ENCODE measurements at places on chromosomes 3 and 15. TPM values are rescaled to one million over a fixed set of nuclear protein-coding genes. Genes with fewer than 3 reads are reported as not detected.

DNA sequence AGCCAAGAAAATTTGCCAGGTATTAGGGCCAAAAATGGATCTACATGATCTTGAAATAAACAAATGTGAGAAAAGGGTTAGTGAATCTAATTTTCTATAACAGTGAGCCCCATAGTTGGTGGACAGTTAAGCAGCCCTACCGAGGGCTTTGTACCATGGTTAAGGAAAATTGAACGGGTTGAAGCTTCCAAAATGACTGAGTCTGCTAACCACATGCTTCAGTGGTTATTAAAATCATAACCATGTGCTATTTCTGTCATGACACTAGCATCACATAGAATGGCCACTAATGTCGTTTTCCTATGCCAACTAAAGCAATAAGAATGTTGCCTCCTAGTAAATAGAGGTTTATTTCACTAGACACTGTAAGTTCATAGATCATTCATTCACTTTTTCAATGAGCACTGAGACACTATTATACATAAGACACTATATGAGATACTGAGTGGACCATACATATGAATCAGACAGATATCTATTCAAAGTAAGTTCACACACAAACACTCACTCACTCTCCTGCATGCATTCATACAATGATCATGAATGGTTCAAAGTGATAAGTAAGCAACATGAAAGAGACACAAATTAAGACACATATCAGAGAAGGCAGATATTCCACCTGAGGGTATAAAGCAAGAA lies 4.3 kb downstream of the SST start:
- no peaks in the 10 kb centered on the region for H3K36me3 ChIP-seq
- peaks cover 12% of the 10 kb centered on the region for H3K27me3 ChIP-seq
- H3K4me1 ChIP-seq = no peaks in the 10 kb centered on the region

DNA sequence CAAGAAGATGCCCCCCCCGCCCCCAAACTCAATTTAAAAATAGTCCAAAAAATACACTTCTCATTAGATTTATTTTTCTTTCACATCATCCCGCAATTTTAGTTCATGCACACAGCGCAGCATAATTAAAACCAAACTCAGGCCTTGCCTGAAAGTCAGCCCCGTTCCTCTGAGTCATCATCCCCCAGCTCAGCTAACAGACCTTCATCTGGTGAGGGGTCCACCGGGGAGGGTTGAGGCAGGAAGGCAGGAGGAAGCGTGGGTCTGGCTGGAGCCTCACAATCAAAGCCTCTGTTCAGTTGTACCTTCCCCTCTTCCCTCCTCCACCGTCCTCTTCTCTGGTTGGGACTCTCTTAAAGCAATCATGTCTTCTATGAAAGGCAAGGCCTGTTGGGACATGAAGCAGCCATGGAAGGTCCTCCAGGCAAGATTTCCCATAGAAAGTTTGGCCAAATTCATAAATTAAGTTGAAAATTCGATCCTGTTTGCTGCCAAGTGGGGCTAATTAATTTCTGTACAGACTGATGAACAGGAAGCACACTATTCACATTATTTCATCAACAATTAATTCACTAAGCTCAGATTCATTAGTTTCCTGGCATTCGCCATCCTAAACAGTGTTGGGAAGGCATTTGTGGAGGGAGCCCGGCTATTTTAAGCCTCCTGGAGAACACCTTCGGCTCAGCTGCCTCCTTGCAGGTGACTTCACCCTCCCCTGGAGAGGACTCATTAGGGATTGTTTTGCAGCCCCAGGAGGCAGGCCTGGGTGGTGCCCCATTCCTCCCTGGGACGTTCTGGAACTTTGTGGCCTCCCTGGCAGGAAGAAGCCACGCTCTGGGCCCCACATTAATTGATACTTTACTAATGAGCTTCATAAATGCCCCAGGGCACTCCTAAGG lies 72.3 kb upstream of the BNC1 start:
- no peaks in the 10 kb centered on the region for H3K27me3 ChIP-seq
- H3K4me3 ChIP-seq = no peak overlapping the region
- no peaks in the 10 kb centered on the region for H3K36me3 ChIP-seq
- no peaks in the 10 kb centered on the region for H3K4me1 ChIP-seq

DNA sequence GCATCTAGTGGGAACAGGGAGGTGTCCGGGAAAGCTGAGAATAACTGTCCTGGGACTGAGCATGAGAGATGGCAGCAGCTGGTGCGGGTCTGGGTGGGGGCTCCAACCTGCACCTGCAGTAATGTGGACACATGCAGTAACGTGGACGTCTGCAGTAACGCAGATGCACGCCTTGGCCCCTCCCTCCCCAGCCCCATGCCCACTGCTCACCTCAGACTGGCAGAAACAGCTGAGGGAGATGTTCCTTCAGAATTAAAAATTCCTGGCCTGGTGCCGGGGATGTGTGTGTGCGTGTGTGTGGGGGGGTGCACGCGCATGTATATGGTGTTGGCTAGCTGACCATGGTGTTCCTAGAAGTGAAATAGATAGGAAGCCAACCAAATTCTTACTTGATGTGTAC lies 86.7 kb upstream of the OXTR start:
- H3K4me1 ChIP-seq = no peaks in the 10 kb centered on the region
- DNase-seq = no peak
- no peak overlapping the region for H3K4me3 ChIP-seq
- H3K27me3 ChIP-seq = no peaks in the 10 kb centered on the region
- H3K36me3 ChIP-seq = no peaks in the 10 kb centered on the region

DNA sequence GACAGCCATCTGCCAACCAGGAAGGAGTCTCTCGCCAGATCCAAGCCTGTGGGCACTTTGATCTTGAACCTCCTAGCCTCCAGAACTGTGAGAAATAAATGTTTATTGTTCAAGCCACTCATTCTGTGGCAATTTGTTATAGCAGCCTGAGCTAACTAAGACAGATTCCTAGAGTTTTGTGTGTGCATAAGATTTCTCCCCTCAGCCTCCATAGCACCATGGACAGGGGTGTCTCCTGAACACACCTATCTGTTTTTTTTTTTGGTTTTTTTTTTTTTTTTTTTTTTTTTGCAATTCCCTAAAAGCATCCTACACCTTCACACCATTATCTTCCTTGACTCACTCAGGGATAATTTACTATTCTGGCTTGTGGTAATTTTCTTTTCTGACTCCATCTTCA lies 768.5 kb downstream of the NR2F2 start:
- no peaks in the 10 kb centered on the region for H3K27me3 ChIP-seq
- no peaks in the 10 kb centered on the region for H3K36me3 ChIP-seq
- DNase-seq = no peak
- no peak overlapping the region for H3K27ac ChIP-seq

DNA sequence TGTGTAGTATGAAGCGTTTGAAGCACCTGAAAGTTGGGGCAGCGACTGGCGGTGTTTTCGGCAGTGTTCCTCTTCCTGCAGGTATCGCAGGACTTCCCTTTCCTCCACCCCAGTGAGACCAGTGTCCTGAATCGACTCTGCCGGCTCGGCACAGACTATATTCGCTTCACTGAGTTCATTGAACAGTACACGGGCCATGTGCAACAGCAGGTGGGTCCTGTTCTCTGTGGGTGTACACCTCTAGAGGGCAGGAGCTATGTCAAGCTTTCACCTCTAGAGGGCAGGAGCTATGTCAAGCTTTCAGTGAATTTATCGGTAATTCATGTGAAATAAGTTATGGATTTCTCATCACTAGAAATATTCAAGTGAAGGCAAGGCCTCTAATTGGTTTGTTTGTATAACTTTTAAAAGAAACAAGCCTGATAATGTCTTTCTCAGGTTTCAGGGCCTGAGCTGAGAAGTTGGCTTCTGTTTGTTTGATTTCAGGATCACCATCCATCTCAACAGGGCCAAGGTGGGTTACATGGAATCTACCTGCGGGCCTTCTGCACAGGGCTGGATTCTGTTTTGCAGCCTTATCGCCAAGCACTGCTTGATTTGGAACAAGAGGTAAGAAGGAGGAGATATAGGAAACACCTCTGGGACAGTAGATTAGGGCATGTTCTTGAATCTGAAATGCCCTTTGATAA lies 5.3 kb downstream of the TUBGCP4 start:
- peaks cover 4% of the 10 kb centered on the region for H3K36me3 ChIP-seq
- H3K4me1 ChIP-seq = peaks cover 14% of the 10 kb centered on the region
- H3K27ac ChIP-seq = no peak overlapping the region
- DNase-seq = no peak
- no peaks in the 10 kb centered on the region for H3K27me3 ChIP-seq

GRCh38 chr3:108475220-108475782 lies 35.1 kb downstream of the MYH15 start:
- H3K4me3 ChIP-seq = no peak overlapping the region
- H3K4me1 ChIP-seq = no peaks in the 10 kb centered on the region
- H3K27ac ChIP-seq = no peak overlapping the region
- H3K27me3 ChIP-seq = no peaks in the 10 kb centered on the region

- H3K27me3 ChIP-seq = no peaks in the 10 kb centered on the region
- H3K4me1 ChIP-seq = no peaks in the 10 kb centered on the region
- no peak overlapping the region for H3K27ac ChIP-seq
- no peak overlapping the region for H3K4me3 ChIP-seq
- H3K36me3 ChIP-seq = no peaks in the 10 kb centered on the region
Observed at GRCh38 chr15:88023914-88024313, 232.6 kb downstream of the NTRK3 start.

- H3K27me3 ChIP-seq = no peaks in the 10 kb centered on the region
- H3K4me3 ChIP-seq = no peak overlapping the region
- H3K36me3 ChIP-seq = no peaks in the 10 kb centered on the region
- H3K27ac ChIP-seq = no peak overlapping the region
- H3K4me1 ChIP-seq = peaks cover 44% of the 10 kb centered on the region
- no peak for DNase-seq
Observed at GRCh38 chr15:62475591-62475990, 310.5 kb upstream of the C2CD4B start.

- no peak overlapping the region for H3K27ac ChIP-seq
- no peak overlapping the region for H3K4me3 ChIP-seq
- DNase-seq = no peak
- H3K27me3 ChIP-seq = no peaks in the 10 kb centered on the region
- no peaks in the 10 kb centered on the region for H3K36me3 ChIP-seq
- H3K4me1 ChIP-seq = peaks cover 30% of the 10 kb centered on the region
Observed at GRCh38 chr3:160758929-160759577, 3.0 kb downstream of the PPM1L start.

GRCh38 chr3:8486936-8487335 lies 14.7 kb upstream of the LMCD1 start:
- peaks cover 51% of the 10 kb centered on the region for H3K4me1 ChIP-seq
- H3K27me3 ChIP-seq = no peaks in the 10 kb centered on the region

DNA sequence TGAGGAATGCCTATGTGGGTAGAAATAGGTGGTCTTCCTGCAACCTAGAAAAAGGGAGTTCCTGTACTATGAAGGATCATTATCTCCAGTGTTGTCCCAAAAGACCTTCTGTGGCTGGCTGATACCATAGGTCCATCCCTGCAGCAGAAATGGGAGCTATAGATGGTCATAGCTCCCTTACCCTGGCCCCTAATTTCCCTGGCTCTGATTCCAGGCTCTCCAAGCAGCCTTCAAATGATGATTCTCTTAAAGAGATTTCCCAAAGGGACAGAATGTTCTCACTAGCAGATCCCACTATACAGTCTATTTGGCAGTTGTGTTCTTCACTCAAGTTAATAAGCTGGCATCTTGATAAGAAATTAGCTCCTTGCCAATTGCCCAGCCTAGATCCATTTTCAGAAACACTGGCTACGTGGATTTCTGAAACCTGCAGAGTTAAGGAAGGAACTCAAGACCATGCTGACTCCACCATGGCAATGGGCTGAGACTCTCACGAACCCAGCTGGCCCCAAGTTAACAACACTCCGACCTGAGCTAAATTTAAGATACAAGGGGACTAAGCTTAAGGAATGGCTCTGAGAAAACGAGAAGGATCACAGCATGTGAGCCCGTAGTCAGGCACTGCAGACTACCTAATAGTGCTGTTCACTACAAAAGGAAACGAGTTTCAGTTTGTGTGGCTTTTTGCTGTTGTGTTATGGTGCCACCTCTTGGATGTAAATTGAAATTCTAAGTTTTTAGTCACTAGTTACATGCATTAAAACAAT lies 11.4 kb downstream of the C15orf40 start:
- peaks cover 16% of the 10 kb centered on the region for H3K36me3 ChIP-seq
- peak overlapping the region; percentile 43 for H3K4me3 ChIP-seq
- no peak for DNase-seq
- peak overlapping the region; percentile 34 for H3K27ac ChIP-seq
- H3K27me3 ChIP-seq = no peaks in the 10 kb centered on the region

- peaks cover 7% of the 10 kb centered on the region for H3K4me1 ChIP-seq
- H3K27ac ChIP-seq = no peak overlapping the region
- H3K36me3 ChIP-seq = no peaks in the 10 kb centered on the region
Observed at GRCh38 chr3:100910986-100911385, 82.2 kb downstream of the ABI3BP start.

DNA sequence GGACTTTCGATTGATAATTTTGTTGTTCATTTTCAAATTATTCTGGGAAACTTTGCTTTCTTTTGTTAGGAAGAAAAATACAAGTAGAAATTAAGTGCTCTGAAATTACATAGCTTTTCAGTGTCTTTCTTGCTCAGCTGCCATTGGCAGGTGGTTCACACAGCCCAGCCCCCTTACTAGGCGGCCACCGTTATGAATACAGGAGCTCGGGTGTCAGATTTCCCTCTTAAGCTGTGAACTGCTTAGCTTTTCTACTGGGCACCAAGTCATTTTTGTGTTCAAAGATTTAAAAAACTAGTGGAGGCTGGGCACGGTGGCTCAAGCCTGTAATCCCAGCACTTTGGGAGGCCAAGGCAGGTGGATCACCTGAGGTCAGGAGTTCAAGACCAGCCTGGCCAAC lies 55.2 kb downstream of the HMG20A start:
- peaks cover 18% of the 10 kb centered on the region for H3K4me1 ChIP-seq
- H3K4me3 ChIP-seq = no peak overlapping the region
- peaks cover 49% of the 10 kb centered on the region for H3K36me3 ChIP-seq
- no peaks in the 10 kb centered on the region for H3K27me3 ChIP-seq

- no peak for DNase-seq
- no peak overlapping the region for H3K27ac ChIP-seq
- peaks cover 6% of the 10 kb centered on the region for H3K27me3 ChIP-seq
- no peak overlapping the region for H3K4me3 ChIP-seq
- no peaks in the 10 kb centered on the region for H3K36me3 ChIP-seq
Observed at GRCh38 chr3:137084586-137084985, 126.8 kb downstream of the IL20RB start.

DNA sequence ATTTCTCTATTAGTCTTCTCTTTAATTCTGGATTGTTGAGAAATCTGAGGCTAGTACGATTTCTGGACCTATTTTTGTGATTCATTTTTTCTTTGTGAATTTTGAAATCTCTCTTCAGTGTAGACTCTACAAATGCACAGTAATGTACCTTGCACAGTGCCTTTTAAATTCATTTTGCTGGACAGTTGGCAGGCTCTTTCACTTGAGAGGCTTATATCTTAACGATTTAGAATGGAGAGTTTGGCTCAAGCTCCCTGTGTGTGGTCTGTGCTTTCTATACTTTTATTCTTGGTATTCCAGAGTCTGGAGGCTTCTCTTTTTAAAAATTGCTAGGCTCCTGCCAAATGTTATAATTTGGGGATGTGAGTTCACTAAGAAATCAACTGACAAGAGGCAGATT lies 8.8 kb downstream of the CRYBG3 start:
- H3K4me3 ChIP-seq = no peak overlapping the region
- no peaks in the 10 kb centered on the region for H3K27me3 ChIP-seq
- no peak overlapping the region for H3K27ac ChIP-seq
- no peaks in the 10 kb centered on the region for H3K36me3 ChIP-seq
- H3K4me1 ChIP-seq = peaks cover 30% of the 10 kb centered on the region
- DNase-seq = no peak

CCR9 gene
- not detected for total RNA-seq

NMNAT3 gene
- total RNA-seq = 15.6 TPM

NDUFAF3 gene
- 90.9 TPM for total RNA-seq

TICRR gene
- total RNA-seq = 0.29 TPM

LCMT2 gene
- 8.4 TPM for total RNA-seq

ANKUB1 gene
- total RNA-seq = not detected

KCNH8 gene
- 0.33 TPM for total RNA-seq

CTXN2 gene
- total RNA-seq = not detected

TMEM158 gene
- 1.2 TPM for total RNA-seq

EFHB gene
- 0.50 TPM for total RNA-seq
